Trophoblast cell (in vitro differentiated cells and primary cell): ENCODE measurements at places on chromosomes 1 and 21.
A peak's percentile ranks its signal among the peaks of the same experiment; 100 is the strongest.

- H3K4me3 ChIP-seq = no peak overlapping the region
- no peak for DNase-seq
- no peaks in the 10 kb centered on the region for H3K4me1 ChIP-seq
- no peaks in the 10 kb centered on the region for H3K36me3 ChIP-seq
- H3K27ac ChIP-seq = no peak overlapping the region
These were observed 25.9 kb upstream of the DDOST start for GRCh38 chr1:20686883-20687725.

GRCh38 chr1:119440721-119441307, 25.9 kb downstream of the HSD3B2 start:
- H3K36me3 ChIP-seq = no peaks in the 10 kb centered on the region
- no peak overlapping the region for H3K4me3 ChIP-seq

GRCh38 chr1:230350208-230350921, 75.8 kb downstream of the PGBD5 start:
- no peaks in the 10 kb centered on the region for H3K36me3 ChIP-seq
- DNase-seq = peak; percentile 57
- H3K27ac ChIP-seq = no peak overlapping the region
- H3K4me1 ChIP-seq = no peaks in the 10 kb centered on the region
- H3K27me3 ChIP-seq = no peaks in the 10 kb centered on the region

GRCh38 chr1:152049291-152050083, 12.7 kb upstream of the S100A11 start:
- DNase-seq = peak; percentile 87
- H3K4me3 ChIP-seq = no peak overlapping the region
- H3K4me1 ChIP-seq = peaks cover 9% of the 10 kb centered on the region
- H3K27me3 ChIP-seq = no peaks in the 10 kb centered on the region

GRCh38 chr1:170893655-170894297, 41.6 kb upstream of the MROH9 start:
- DNase-seq = no peak
- no peak overlapping the region for H3K4me3 ChIP-seq
- no peaks in the 10 kb centered on the region for H3K27me3 ChIP-seq
- H3K36me3 ChIP-seq = no peaks in the 10 kb centered on the region

GRCh38 chr1:181038399-181038873, 4.7 kb downstream of the MR1 start:
- peak; percentile 90 for DNase-seq
- H3K4me3 ChIP-seq = no peak overlapping the region
- no peaks in the 10 kb centered on the region for H3K36me3 ChIP-seq
- no peaks in the 10 kb centered on the region for H3K4me1 ChIP-seq
- no peaks in the 10 kb centered on the region for H3K27me3 ChIP-seq

- no peak overlapping the region for H3K4me3 ChIP-seq
- peaks cover 9% of the 10 kb centered on the region for H3K27me3 ChIP-seq
- peak; percentile 27 for DNase-seq
- H3K27ac ChIP-seq = no peak overlapping the region
These were observed 43.6 kb downstream of the RAP1GAP start for GRCh38 chr1:21625390-21626190.

DNA sequence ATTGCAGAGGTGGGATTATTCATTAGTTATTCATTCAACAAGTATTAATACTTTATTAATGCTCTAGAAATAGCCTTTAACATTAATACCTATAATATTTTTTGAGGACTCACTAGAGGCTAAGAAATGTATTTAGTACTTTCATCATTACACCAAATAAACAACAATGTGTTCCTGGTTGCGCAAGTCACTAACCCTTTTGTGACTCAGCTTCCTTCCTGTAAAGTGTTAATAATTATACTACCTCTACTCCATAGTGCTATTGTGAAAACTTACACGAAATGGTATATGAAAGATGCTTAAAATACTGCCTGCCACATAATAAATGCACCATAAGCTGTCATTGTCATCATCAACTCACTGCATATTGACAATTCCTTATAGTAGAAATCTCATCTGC, 431.0 kb downstream of the DPYD start:
- no peak for DNase-seq
- H3K36me3 ChIP-seq = no peaks in the 10 kb centered on the region
- no peaks in the 10 kb centered on the region for H3K27me3 ChIP-seq
- H3K4me1 ChIP-seq = no peaks in the 10 kb centered on the region
- H3K4me3 ChIP-seq = no peak overlapping the region
- no peak overlapping the region for H3K27ac ChIP-seq

- DNase-seq = peak; percentile 34
- H3K36me3 ChIP-seq = no peaks in the 10 kb centered on the region
- peak overlapping the region; percentile 14 for H3K4me3 ChIP-seq
- H3K27me3 ChIP-seq = no peaks in the 10 kb centered on the region
- no peaks in the 10 kb centered on the region for H3K4me1 ChIP-seq
These were observed 9.1 kb upstream of the RAB7B start for GRCh38 chr1:206012086-206012859.

DNA sequence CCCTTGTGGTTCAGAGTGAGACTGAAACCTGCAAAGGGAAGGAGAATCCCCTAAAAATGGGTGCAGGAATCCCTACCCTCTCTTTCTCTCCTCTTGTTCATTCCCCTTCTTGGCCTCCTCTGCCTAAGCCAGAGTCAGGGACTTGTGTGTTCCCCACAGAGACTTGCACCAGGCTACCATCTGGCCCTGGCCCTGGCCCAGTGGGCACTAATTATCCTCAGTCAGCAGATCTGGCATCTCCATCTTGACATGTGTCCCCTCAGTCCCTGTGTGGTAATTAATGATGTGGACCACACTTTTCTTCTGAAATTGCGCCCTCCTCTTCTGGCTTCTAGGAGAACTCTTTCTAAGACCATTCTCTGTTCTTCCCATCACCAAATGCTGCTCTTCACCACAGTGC, 354.4 kb downstream of the SETD4 start:
- no peak overlapping the region for H3K4me3 ChIP-seq
- no peaks in the 10 kb centered on the region for H3K4me1 ChIP-seq
- H3K36me3 ChIP-seq = no peaks in the 10 kb centered on the region
- H3K27ac ChIP-seq = no peak overlapping the region

- DNase-seq = no peak
- H3K4me1 ChIP-seq = peaks cover 11% of the 10 kb centered on the region
These were observed 52.7 kb downstream of the PLPP3 start for GRCh38 chr1:56526571-56527174.

GRCh38 chr1:215285013-215285800, 202.7 kb downstream of the KCNK2 start:
- no peak overlapping the region for H3K4me3 ChIP-seq
- H3K4me1 ChIP-seq = no peaks in the 10 kb centered on the region
- no peaks in the 10 kb centered on the region for H3K36me3 ChIP-seq

DNA sequence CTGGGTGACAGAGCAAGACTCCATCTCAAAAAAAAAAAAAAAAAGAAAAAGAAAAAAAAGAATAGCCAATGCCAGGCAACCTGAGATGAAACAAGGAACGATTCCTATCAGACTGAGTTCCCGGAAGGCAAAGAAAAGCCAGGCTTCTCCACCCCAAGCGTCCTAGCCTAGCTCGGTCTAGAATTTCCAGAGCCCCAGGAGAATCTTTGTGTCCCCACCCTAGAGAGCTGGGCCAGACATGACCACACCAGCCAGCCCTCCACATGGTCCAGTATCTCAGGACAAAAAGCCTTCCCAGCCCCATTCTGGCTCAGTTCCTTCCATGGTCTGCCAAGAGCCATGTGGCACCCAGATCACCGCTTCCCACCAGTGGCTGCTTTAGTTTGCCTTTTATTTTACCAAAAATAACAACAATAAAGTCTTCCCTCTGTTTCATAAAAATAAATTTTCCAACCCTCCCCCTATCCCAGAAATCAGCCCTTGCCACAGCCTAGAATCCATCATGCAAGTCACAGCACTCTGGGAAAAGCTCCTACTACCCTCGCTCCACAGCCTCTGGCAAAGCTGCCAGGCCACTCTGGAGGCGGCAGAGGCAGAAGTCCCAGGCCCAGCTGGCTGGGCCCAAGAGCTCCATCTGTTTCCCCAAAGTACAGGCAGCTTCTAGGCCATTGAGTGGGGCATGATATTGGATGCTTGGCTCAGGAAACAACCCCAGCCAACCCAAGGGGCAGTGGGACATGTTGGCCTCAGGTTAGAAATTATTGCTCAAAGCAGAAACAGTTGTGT, 3.5 kb upstream of the MKNK1 start:
- no peaks in the 10 kb centered on the region for H3K27me3 ChIP-seq
- H3K36me3 ChIP-seq = peaks cover 10% of the 10 kb centered on the region
- H3K4me1 ChIP-seq = peaks cover 8% of the 10 kb centered on the region
- DNase-seq = no peak
- H3K4me3 ChIP-seq = no peak overlapping the region

DNA sequence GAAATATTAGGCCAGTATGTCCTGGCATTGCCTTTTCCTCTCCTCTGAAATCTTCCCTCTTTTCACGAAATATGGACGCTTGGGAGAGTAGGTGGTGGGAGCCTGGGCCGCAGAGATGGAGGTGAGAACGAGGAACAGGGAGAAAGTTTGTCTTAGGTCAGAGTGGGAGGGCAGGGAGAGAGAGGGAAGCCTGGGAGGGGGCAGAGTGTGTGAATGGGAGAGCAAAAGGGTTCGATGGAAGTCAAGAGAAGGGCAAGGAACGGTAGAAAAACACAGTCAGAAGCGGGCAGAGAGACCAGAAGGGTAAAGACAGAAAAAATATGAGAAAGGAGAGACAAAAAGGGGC, 1.2 kb downstream of the TRABD2B start:
- H3K27ac ChIP-seq = no peak overlapping the region
- H3K4me1 ChIP-seq = peaks cover 6% of the 10 kb centered on the region
- DNase-seq = no peak
- no peaks in the 10 kb centered on the region for H3K36me3 ChIP-seq
- H3K27me3 ChIP-seq = peaks cover 28% of the 10 kb centered on the region

DNA sequence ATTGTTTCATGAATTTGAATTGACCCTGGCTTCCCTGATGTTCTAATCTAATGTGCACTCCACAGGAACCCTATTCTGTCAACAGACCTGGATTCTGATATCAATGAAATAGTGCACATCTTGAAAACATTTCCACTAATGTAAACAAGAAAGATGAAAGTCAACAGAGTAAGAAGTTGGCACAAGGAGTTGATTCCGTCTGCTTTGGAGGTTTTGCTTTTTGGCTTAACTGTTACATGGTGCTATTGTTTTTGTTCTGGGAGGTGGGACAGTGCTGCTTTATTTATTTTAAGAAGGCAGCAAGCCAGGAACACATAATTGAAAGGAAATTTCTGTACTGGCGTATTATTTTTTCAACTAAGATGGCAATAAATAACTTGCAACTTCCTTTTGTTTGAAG, 73.3 kb downstream of the LEPR start:
- no peak overlapping the region for H3K4me3 ChIP-seq
- H3K36me3 ChIP-seq = no peaks in the 10 kb centered on the region
- no peaks in the 10 kb centered on the region for H3K27me3 ChIP-seq
- DNase-seq = no peak

GRCh38 chr1:113835686-113836290, 23.5 kb upstream of the RSBN1 start:
- no peaks in the 10 kb centered on the region for H3K27me3 ChIP-seq
- H3K4me1 ChIP-seq = no peaks in the 10 kb centered on the region
- DNase-seq = peak; percentile 84
- no peak overlapping the region for H3K4me3 ChIP-seq
- H3K27ac ChIP-seq = no peak overlapping the region

GRCh38 chr1:171590022-171590421, 32.0 kb upstream of the MYOCOS start:
- no peaks in the 10 kb centered on the region for H3K27me3 ChIP-seq
- no peak overlapping the region for H3K4me3 ChIP-seq

DNA sequence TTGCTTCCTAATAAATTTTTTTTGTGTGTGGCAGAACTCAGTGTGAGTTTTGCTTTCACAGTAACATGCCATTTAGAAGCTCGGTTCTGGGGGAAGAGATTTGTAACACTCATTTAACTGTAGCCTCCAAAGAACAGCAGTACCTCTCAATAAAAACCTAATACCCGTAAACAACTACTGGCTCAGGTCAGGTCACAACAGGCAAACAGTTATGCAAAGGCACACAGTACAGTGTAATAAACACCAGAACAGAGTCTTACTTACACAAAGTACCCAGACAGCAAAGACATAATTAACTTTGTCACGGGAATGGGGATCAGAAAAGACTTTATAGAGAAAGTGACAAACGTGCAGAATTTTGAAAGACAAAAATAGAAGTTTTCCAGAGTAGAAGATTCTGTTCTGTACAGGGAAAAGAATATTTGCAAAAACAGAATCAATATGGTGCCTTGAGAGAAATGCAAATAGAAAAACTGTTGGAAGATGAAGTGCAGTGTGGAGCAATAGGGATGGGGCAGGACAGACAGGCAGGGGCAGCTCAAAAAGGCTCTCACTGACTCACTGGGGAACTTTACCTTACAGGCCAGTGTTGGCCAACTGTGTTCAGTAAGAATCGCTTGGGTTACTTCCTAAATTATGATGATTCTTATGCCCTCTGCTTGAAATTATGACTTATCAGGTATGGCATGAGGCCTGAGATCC, 38.8 kb downstream of the EGLN1 start:
- peak; percentile 9 for DNase-seq
- no peak overlapping the region for H3K4me3 ChIP-seq
- H3K4me1 ChIP-seq = no peaks in the 10 kb centered on the region
- no peaks in the 10 kb centered on the region for H3K36me3 ChIP-seq
- H3K27me3 ChIP-seq = no peaks in the 10 kb centered on the region

- H3K27me3 ChIP-seq = no peaks in the 10 kb centered on the region
- no peaks in the 10 kb centered on the region for H3K4me1 ChIP-seq
- H3K4me3 ChIP-seq = no peak overlapping the region
- no peak overlapping the region for H3K27ac ChIP-seq
- H3K36me3 ChIP-seq = no peaks in the 10 kb centered on the region
- no peak for DNase-seq
These were observed 50.8 kb upstream of the ACTRT2 start for GRCh38 chr1:2970311-2971071.

- H3K27me3 ChIP-seq = no peaks in the 10 kb centered on the region
- no peaks in the 10 kb centered on the region for H3K36me3 ChIP-seq
- H3K27ac ChIP-seq = no peak overlapping the region
- no peak overlapping the region for H3K4me3 ChIP-seq
- DNase-seq = no peak
These were observed 125.8 kb downstream of the RRAGC start for GRCh38 chr1:38733761-38734160.

GRCh38 chr1:14440731-14441130, 157.8 kb upstream of the KAZN start:
- H3K36me3 ChIP-seq = no peaks in the 10 kb centered on the region
- no peak overlapping the region for H3K4me3 ChIP-seq
- H3K27me3 ChIP-seq = no peaks in the 10 kb centered on the region
- no peak overlapping the region for H3K27ac ChIP-seq
- DNase-seq = peak; percentile 27

DNA sequence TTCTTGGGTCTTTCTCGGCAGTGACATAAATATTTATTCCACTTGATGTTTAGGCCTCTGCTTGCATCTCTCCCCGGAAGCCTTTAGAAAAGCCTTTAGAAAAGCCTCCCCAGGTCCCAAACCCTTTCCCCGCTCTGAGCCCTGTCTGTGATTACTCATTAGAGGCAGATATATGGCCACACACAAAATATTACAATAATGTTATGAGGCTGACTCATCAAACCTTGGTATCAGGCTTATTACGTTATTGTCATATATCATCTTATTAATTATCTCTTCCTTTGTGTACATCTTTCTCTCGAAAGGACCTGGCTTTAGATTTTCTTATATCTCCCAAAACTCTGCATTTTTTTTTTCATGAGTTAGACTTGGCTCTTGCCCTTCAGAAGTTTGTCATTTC, 69.5 kb downstream of the FGGY start:
- H3K4me3 ChIP-seq = no peak overlapping the region
- H3K36me3 ChIP-seq = no peaks in the 10 kb centered on the region
- H3K4me1 ChIP-seq = peaks cover 4% of the 10 kb centered on the region
- H3K27ac ChIP-seq = no peak overlapping the region
